ENCODE measurements at places on chromosomes 3 and 15.

DNA sequence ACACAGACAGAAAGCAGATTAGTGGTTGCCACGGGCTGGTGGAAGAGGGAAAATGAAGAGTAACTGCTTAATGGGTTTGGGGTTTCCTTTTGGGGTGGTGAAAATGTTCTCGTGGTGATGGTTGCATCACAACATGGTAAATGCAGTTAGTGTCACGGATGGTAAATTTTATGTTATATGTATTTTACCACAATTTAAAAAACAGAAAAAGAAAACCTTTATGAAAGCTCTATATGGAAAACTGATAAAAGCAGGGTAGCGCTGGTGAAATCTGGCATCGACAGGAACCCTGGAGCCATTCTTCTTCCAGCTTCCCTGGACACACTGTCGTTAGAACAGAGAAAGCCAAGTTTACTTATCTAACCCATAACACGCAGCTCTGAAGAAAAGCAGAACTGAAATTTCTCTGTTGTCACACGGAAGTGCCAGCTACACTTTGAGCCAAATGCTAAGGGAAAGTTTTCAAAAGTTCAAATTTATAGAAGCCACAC is 287.7 kb upstream of the NR2F2 start:
- no peak for DNase-seq

GRCh38 chr3:29245441-29245840 is 35.4 kb upstream of the RBMS3 start:
- DNase-seq, result no peak

DNA sequence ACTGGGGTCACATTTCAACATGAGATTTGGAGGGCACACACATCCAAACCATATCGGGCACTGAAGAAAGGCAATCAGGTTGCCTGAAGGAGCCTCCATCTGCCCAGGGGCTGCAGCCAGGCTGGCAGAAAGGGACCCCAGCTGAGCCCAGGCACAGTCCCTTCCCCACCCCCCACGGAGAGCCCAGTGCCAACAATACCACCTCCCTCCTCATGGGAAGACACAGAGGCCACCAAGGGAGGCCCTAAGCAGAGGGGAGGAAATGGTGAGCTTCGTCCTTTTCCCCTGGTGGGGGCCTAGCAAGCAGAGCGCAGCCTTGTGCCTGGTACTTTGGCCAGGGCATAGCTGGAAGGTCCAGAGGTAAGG is 3.0 kb upstream of the STRA6 start:
- no peak for DNase-seq

DNA sequence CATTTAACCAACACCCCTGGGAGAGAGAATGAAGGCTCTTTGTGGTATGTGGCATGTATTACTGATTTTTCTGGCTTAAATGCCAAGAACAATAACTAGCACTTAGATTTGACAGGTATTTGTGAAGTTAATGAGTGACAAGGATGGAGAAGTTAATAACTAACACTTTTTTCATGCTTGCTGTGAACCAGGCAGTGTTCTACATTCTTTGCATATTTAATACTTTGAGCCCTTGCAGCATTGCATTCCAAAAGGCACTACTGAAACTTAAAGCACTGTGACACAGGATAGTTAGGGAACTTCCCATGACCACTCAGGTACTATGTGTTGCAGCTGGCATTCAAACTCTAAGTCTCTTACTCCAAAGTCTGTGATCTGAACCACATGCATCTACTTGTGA is 650.6 kb downstream of the ZPLD1 start:
- DNase-seq, result no peak

- no peak for DNase-seq
These were observed 18.1 kb upstream of the LEKR1 start for GRCh38 chr3:156808025-156808424.

DNA sequence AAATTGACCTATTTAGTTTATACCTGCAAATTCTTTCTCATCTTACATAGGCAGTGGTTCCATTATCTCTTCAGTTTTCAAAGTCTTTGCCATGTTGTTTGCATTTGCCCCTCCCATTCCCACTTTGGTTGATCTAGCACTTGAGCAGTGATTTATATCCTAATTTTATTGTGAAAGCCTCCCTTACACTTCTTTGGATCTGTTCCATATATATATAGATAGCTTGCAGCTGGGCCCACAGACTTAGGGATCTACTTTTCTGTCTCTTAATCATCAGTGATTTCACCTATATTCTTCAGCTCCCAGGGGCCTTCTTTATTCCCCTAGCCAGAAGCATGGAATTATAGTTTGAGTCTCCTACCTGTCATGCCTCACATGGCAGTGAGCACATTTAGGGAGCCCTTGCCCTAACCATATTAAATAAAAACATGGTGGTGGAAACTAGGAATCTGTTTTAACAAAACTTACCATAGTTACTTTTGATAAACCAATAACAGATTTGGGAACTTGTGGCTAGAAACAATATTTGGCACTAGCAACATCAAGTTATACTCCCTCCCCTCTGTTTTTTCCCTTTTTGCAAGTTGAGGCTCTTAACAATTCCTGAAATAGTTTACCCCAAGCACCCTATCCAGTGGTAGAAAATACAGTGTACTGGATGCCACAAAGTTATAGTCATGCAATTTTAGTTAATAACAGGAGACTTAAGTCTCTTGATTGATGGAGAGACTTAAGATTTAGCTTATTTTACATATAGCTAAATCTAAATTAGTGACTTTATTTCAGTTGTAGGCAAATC is 41.7 kb downstream of the ARIH1 start:
- no peak for DNase-seq

DNA sequence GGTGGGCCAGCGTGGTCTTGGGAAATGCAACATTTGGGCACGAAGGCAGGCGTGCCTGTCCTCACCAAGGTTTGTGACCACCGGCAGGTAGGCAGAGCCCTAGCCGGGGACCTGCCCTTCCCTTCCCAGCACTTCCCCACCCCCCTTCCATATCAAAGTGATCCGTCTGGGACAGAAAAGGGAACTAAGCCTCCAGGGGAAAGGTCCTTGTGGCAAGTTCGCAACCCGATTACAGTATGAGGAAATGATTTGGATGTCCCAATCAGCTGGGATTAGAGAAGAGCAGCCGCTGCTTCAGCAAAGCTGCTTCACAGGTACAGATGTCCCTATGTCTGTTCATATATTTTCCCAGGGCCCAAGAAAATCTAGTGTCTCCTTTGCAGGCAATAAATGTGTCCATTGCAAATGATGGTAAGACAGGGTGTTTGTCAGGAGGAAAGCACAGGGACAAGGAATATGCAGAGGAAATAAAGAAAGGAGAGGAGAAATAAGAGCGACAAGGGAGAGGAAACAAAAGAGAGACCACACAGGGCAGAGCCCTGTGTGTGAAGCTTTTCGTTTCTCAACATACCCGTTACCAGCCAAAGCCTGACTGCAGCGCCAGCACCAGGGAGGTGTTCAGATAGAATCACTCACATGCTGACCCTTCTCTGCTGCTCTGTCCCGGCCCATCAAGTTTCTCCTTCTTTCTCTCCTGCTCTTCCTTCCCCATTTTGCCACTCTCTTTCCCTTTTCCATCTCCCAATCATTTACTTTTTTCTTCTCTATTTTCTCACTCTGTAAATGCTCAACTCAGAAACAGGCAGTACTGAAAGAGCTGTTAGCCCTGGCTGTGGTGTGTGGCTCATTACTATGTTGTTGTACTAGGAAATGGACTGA is 17.4 kb upstream of the SECISBP2L start:
- DNase-seq, result no peak

- no peak for DNase-seq
These were observed 36.5 kb downstream of the PTPRG start for GRCh38 chr3:61597906-61598305.

DNA sequence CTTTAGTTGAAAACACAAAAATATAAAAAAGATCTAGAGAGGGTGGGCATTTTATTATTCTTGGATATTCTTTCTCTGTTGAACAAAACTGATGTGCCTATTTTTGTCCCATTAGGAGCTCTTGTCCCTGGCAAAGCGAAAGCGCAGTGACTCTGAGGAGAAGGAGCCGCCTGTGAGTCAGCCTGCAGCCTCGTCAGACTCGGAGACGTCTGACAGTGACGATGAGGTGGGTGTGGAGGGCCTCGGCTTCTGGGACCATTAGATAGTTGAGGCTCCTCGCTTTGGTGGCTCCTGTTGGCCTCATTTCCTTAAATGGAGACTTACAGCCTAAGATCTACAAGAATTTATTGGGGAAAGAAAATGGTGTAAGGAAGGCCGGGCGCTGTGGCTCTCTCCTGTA is 21.3 kb downstream of the RTF1 start:
- no peak for DNase-seq

DNA sequence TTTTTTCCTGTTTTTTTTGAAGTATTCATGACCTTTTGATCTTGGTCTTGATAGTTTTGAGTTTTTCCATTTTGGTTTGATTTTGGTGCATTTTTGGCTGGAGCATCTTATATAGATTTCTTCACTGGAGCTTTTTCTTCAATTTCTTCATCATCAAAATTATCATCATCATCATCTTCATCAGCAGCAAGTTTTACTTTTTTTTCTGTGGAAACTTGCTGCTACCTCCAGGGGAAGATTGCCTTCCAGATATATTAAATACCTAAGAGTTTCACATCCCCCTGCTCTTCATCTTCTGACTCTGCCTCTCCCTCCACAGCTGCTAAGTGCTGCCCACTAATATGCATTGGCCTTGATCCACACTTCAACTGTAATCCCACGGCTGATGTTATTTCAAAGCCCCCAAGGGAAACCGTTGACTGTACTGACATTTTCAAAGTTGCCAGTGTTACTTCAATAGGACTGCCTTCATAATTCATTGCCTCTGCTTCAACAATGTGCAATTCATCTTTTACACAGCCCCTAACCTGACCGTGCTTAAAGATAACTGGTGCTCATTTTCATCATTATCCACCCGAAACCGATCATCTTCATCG is 151.7 kb downstream of the NR1D2 start:
- DNase-seq, result no peak
